Stimulated activated CD8-positive, alpha-beta memory T cell treated with anti-CD3 and anti-CD28 coated beads, Interleukin-12 subunit alpha, Interleukin-12 subunit beta, amount 100 ng/mL, for 4 hours (primary cell): ENCODE measurements at places on chromosomes 6 and 20.
A peak's percentile ranks its signal among the peaks of the same experiment; 100 is the strongest.

DNA sequence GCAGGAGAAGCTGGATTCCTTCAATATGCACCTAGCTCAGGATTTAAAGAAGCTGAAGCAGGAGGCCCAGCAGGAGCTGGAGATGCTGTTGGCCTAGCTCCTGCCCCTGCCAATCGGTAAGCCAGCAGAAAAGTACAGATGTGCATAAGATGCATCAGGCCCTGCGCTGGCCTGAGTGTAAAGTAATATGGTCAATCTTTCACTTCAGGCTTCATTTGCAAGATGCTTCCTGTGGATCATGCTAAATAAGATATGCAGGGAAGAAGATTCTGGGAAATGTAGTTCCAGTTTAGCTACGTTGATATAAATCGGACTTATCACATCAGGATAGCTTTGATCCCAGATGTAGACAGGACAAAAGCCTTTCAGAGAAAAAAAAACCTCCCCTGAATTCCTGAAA, 100.3 kb downstream of the GJA1 start:
- no peak for DNase-seq

DNA sequence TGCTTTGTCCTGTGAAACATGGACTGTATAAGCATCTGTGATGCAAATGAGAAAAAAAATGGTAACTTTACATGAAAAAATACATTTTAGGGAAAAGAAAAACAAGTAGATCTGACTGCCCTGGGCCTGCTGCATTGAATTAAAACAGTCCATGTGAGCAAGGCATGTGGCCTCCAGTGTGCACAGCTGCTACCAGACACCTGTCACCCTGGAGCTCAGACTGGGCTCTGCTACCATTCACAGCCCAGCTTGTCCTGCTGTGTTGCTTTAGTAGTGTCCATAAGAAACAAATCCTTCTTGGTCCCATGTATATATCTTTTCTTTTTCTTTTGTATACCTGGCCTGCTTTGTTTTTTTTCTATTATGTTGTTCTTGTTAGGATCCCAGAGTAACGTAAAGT, 315.9 kb downstream of the NKAIN2 start:
- no peak for DNase-seq

- no peak for DNase-seq
These were observed 8.0 kb downstream of the PRKN start for GRCh38 chr6:162719528-162719927.

GRCh38 chr6:39446909-39447308, 124.4 kb upstream of the KCNK16 start:
- DNase-seq: no peak

GRCh38 chr6:91715171-91715805, 1128.4 kb upstream of the MAP3K7 start:
- DNase-seq: no peak

- DNase-seq: no peak
These were observed 29.8 kb downstream of the ADGRG6 start for GRCh38 chr6:142331601-142332000.

- DNase-seq: no peak
These were observed 99.8 kb downstream of the SNAP25 start for GRCh38 chr20:10318291-10319024.

- DNase-seq: no peak
These were observed 129.2 kb upstream of the AKAP12 start for GRCh38 chr6:151110576-151110905.

DNA sequence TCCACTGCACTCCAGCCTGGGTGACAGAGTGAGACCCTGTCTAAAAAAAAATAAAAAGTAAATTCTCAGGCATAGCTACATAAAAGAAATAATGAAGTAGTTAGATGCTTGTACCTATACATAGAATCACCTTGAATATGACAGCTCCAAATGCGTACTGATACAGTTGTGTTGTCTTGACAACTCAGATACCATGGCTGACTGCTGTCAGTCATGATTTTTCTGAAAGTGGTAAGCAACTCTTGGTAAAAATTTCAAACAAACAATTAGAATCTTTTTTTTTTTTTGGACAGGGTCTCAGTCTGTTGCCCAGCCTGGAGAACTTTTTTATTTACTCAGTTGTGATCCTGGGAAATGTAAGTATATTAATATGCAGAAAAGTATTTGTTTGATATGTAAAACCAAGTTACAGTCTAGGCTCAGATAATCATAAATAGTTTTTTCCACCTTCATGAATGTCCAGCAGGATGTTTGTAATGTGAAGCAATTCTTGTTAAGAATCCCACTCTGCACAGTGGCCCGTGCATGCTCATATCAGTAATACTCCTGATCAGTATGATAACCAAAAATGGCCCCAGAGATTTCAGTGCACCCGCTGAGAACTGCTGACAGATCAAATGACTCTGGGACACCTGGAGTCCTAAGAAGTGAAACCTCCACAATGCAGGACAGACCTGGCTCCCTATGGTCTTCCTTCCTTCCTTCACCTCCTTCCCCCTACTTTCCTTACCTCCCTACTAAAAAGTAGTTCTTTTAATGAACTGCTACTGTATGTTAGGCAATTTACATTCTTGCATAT, 14.0 kb upstream of the MAPK13 start:
- no peak for DNase-seq

GRCh38 chr6:106534564-106534982, 94.7 kb downstream of the RTN4IP1 start:
- DNase-seq: peak; percentile 17

GRCh38 chr20:11216451-11217314, 542.9 kb upstream of the JAG1 start:
- no peak for DNase-seq

GRCh38 chr6:7034055-7034454, 73.7 kb upstream of the RREB1 start:
- DNase-seq: no peak

- no peak for DNase-seq
These were observed 14.4 kb downstream of the NEDD9 start for GRCh38 chr6:11218102-11218442.

- DNase-seq: no peak
These were observed 26.1 kb downstream of the SEC63 start for GRCh38 chr6:107931894-107932293.

GRCh38 chr6:136344420-136344819, 54.8 kb upstream of the BCLAF1 start:
- no peak for DNase-seq

DNA sequence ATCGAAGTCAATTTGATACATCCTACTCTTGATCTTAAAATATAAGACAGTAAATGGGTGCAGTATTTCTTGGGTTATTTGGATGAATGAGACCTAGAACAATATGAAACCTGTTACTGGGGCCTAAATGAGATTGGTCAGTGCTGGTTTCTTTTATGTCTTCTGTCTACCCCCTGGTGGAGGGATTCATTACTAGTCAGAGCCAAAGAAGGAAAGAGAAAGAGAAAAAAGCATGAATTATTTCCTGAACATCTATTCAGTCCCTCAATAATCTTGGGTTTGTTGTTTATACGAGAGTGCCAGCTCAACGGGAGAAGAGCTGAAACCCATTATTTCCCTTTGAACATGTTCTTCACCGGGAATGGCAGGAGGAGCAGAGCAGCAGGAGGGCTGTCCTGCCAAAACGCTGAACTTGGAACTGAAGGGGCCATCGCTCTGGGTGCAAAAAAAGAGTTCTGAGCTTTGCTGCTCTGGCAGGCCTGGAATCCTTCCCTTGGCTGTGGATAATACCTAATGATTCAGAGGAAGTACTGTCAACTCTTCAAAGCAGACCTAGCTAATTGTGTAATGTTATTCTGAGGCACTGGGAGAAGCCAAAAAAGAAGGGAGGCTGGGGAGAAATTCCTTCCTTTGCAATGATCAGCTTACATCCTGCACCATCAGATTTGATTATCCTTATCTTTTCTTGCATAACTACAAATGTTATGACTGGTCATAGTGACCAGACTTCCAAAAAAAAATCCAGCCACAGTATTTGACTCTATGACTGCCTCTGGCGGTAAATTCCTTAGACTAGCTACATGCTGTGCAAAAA, 72.0 kb downstream of the BLOC1S5 start:
- no peak for DNase-seq

DNA sequence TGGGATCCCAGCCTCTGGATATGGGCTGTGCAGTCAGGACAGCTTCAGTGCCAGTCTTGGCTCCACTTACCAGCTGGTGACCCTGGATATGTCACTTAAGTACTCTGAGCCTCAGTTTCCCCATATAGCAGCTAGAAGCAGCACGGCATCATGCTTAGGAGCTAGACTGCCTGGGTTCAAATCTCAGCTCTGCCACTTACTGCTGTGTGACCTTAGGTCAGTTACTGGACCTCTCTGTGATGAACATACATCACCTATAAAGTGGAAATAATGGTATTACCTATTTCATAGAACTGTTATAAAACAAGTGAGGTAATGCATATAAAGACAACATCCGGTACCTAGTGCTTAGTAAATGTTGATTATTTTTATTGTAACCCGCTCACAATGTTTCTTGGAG, 83.7 kb downstream of the GRM4 start:
- DNase-seq: no peak

- DNase-seq: no peak
These were observed 54.0 kb upstream of the BTN3A2 start for GRCh38 chr6:26311012-26311384.

DNA sequence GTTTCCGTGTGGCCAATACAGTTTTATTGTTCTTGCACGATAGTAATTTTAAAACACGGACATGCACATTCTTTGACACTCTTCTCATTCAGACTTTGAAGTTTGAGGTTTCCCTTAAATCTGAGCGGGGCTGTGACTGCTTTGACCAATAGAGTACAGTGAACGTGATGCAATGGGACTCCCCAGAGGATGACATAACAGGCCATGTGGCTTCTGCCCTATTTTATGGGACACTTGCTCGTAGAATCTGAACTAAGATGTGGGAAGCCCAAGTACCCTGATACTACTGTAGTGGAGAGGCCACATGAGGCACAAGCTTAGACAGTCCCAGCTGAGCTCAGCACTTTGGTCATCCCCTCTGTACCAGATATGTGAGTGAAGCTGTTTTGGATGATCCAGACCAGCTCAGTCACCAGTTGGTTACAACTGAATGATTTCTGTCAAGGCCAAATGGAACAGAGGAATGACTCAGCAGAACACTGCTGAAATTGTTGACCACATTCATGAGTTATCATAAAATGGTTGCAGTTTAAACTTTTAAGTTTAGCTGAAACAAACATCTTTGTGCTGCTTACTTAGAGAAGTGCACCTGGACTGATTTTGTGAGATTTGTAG, 279.4 kb downstream of the RFPL4B start:
- no peak for DNase-seq

DNA sequence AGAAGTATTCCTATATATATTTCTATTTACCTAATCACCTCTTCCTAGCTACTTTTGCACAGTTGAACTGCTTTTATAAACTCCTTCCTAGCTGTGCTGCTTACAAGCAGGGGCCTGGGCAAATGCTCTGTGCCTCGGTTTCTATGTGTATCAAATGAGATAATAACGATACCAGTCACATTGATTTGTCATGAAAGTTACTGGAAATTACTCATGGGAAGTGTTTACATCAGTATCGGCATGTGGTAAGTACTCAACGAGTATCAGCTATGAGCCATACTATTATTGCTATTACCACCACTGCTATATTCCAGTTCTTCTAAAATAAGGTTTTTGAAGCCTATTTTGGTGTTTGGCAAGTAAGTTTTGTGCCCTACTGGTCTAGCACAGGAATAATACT, 4.9 kb downstream of the LAMA4 start:
- no peak for DNase-seq

- no peak for DNase-seq
These were observed 24.7 kb downstream of the TBC1D7 start for GRCh38 chr6:13303668-13304017.

DNA sequence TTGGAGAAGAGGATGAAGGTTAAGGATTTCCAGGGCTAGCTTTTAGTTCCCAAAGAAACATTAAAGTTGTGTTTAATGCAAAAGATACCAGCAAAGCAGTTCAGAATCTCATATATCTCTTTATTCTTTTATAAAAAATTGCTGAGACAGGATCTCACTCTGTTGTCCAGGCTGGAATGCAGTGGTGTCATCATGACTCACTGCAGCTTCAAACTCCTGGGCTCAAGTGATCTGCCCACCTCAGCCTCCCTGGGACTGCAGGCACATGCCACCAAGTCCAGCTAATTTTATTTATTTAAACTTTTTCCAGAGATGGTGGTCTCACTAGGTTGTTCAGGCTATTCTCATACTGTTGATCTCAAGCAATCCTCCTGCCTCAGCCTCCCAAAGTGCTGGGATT, 41.1 kb upstream of the CAP2 start:
- DNase-seq: no peak

DNA sequence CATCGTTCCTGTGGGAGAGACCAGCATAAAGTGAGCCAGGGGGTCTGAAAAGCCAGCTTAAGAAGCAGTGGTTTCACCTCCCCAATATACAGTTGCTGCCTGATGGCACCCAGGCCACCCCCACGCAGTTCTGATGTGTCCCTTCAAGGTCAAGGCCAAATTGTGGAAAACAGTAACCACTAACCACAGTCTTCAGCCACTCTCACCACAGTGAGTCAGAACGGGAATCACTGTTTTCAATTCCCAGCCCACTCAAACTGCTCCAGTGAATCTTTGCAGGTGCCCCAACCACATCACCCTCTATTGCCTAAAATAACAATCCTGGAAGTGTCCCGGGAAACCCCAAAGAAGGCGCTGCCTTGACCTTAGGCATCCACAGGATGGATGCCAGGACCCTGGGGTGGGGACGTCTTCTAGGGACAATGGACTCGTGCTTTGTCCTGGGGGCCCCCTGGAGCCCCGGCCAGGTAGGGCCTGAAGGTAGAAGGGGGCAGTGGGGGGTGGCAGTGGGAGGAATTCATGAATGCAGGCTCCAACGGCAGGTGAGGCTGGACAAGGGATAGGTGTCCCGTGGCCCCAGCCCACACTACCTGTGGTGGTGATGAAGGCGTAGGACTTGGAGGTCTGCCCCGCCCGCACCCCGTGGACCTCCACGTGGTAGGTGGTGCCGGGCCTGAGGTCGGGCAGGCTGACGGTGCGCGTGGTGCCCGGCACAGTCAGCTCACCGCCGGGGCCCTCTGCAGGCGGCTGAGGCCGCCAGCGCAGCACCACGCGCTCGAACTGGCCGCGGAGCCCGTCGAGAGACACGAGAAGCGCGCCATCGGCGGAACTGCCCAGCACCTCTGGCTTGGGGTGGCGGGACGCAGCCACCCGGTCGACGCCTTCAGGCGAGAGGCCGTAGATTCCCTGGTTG, 22.2 kb downstream of the TNXB start:
- DNase-seq: no peak
